ENCODE measurements at places on chromosomes 16 and 17.

- no peak for DNase-seq
Measured at GRCh38 chr16:86392436-86393152, 117.7 kb upstream of the FOXF1 start.

GRCh38 chr17:43720311-43721060 lies 38.1 kb downstream of the SOST start:
- peak; percentile 36 for DNase-seq

DNA sequence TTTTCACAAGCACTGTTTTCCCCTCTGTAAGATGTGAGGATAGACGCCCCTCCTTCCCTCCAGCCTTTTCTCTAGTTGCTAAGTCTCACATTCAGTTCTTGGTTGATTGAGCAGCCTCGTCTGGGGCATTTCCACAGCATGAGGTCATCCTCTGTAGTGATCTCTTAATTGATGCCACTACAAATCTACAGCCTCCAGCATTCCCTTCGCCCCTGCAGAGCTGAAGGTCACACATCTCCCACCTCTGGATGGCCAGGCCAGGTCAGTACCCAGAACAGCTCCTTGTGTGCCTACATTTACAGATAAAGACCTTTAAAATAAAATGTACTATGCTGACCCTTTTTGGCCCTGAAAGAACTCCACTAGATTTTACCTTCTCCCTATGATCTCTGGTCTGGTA lies 32.5 kb upstream of the CDH11 start:
- no peak for DNase-seq

DNA sequence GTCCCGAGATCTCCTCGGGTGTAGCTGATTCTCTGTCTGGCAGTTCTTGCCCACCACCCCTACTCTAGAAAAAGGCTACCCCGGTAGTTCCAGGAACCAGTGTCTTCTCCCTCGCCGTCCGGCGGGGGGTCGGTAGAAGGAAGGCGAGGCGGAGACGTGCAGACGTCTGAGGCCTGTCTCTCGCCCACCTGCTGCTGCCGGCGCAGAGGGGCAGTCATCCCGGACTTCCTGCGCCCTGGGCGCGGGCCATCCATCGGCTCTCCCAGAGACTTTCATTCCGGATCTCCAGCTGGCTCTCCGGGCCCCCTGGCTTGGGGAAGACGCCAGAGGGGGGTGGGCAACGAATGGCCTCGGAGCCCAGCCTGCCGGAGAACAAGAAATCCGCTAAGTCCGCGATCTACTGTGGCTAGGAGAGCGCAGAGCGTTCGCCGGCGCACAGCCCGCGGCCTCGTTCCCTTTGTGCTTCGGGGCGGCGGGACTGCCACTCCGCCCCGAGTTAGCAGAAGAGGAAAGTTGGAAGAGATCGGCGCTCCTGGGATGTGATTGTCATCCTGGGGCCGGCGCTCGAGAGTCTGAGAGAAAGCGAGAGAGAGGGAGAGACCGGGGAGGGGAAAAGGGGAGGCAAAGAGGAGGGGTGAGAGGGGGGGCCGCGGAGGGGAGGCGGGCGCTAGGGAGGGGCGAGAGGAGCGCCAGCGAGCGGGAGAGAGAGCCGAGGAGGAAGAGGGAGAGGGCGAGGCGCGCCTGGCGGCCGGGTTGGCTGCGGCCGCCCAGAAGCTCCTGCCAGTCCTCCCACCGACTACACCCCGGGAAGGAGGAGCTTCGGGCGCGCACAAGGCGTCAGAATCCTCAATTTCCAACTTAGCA lies at the start of gene IRX5:
Gene IRX5, plus strand, starts transcription at position 861 of the 864 bp plus-strand sequence. CDS start 334 bp downstream, outside the sequence.
- DNase-seq, result peak; percentile 69

DNA sequence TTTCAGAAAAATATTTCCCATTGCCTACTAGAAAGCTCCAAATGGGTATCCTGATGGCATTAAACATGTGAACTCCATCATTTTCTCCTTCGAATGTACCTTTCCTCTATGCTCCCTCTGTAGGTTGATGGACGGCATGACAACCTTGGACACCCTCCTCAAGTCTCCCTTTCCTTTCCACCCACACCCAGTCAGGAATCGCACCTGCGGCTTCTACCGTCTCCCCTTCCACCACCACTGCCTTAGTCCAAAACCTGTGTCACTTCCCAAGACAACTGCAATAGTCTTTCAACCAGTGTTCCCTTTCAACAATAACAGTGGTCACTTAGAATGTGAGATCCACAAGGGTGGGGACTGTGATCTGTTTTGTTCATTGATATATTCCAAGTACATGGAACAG lies 233.1 kb upstream of the AXIN2 start:
- DNase-seq, result no peak

DNA sequence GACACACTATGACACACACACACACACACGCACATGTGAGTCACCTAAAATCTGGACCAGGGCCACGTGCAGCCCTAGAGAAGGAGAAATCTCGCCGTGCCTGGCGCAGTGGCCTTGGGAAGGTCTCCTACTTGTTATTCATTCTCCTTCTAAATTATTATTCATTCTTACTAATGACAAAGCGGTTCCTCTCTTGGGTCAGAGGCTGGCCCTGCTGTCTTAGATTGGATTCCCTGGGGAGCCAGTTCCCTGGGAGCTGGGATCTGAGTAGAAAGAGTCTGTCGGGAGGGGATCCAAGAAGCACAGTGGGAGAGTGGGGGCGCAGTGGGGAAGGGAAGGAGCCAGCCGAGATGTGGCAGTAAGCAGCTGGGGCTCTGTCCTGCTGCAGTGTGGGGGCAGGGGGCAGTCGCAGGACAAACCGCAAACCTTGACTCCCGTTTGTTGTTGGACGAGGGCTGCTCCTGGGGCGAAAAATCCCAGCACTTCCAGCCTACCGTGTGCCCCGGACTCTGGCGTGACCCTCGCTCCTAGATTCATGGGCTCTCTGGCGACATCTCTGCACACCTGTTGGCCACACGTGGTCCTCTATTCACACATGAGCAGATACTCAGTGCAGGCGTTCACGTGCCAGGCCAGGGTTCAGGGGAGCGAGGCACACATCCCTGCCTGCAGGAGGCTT lies 18.7 kb upstream of the JPH3 start:
- no peak for DNase-seq

DNA sequence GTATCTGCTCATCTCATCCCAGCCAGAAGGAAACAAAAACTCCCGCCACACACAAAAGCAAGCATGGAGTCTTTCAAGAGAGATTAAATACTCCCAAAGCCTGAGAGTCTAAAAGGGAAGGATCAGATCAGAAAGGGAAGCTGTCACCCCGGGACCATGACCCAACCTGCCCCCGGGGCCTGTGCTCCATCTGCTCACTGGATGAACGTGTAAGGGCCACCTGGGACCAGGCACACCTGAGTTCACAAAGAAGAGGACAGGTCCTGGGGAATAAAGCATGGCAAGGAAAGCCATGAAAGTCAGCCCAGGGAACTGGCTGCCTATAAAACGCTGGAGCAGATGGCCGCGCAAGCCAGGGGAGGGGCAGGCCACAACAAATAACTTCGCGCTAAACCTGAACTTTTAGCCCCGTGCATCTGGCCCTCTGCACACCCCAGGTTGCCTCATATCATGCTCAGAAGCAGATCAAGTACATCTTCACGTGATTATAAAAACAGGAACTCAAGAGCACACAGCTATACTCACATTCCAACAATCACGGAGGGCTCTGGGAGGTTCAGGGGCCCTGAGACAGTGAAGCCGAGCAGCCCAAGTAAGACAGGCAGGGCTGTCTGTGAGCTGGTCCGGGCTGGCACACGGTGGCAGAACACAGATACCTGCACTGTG lies 3.4 kb downstream of the TMEM11 start:
- DNase-seq, result peak; percentile 22

DNA sequence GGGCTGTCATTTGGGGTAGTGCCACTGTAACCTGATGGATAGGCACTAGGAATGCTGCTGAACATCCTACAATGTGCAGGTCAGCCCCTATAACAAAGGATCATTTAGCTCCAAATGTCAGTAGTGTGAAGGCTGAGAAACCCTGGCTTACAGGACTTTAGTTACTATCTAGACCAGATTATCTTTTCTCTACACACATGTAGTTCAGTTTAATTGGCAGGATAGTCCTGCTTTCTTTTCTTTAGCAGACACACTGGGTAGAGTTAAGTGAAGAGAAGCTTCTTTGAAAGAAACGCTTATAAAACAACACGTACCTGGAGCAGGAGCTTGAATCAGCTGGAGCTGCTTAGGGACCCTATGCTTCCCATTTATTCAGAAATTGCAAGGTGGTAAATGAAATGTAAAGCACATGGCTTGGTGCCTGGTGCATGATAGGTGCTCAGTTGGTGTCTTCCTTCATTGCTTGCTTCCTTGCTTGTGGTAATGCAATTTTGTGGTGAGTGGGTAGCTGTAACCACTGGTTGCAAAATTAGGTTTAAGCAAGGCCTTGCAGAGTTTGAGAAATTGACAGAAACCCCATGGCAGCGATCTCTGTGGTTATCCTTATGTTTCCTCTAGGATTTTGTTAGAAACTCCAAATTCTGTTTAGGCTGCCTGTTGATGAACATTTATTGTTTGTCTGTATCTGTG lies 9.4 kb downstream of the METTL9 start:
- DNase-seq, result no peak

DNA sequence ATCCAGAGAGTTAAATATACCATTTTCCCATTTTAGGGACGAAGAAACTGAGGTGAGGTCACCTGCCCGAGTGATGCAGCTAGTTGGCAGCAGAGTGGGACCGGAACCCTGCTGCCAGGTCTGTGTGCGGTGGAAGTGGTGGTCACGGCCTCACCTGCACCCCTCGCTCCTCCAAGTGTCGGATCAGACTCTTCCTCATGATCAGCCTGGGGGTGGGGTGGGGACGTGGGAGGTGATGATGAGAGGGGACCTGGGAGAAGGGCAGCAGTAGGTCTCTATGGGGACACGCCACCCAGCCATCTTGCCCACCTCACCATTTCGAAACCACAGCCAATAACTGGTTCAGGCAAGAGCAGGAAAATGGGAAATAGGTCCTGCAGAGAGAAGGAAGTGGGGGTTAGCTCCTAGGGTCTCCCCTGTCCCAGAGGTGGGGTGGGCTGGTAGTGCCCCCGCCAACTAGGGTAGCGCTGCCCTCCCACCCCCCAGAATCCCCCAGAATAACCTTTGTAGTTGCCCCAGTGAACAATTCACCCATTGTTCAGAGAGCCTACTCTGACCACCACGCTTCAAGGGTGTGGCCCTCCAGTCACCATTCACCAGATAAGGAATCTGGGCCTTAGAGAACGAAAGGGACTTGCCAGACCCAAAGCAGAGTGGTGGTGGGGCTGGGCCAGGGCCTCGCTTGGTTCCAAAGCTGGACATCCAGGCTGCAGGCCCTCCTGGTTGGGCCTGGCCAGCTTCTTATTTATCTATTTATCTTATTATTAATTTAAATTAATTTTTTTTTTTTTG lies 5.1 kb downstream of the GDPD3 start:
- no peak for DNase-seq

GRCh38 chr17:66538776-66539175 lies 236.4 kb downstream of the PRKCA start:
- DNase-seq, result no peak

- no peak for DNase-seq
Measured at GRCh38 chr16:88824256-88825077, 12.7 kb upstream of the APRT start.

- DNase-seq, result no peak
Measured at GRCh38 chr17:64022611-64023063, 2.2 kb upstream of the ICAM2 start.

GRCh38 chr17:13475574-13476223 lies 126.0 kb downstream of the HS3ST3A1 start:
- no peak for DNase-seq

DNA sequence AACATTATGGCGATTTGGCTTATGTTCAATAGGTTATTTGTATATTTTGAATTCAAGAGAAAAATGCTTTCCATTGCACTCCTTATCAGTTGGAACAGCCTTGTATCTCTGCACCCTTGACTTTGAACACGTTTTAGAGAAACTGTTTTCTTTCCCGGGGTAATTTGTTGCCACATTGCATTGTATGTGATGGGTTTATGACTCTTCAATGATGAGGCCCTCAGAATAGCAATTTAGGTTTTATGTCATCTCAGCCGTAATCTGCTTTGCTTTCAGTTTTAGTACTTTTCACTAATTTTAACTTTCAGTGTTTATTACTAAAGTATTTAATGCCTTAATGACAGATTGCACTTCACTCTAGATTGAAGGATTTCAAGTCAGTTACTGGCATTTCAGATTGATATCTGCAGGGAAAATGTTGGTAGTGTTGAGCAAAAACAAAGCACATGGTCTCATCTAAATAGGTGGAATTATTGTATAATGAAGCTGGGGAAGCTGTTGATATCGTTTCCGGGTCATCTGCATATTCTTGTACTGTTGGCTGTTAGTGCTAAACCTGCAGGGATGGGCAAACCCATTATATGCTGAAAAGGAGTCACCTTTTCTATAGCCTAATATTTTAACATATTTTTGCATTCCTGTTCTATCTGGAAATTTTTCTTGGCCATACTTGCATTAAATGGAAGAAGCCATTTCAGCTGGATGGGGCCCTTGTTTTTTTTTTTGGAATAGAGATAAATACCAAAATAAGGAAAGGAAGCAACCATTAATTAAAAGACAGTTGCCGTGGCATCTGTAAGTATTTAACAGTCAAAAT lies 2.0 kb downstream of the LUC7L3 start:
- no peak for DNase-seq

- DNase-seq, result no peak
Measured at GRCh38 chr16:426906-427249, 1.4 kb downstream of the RAB11FIP3 start.

DNA sequence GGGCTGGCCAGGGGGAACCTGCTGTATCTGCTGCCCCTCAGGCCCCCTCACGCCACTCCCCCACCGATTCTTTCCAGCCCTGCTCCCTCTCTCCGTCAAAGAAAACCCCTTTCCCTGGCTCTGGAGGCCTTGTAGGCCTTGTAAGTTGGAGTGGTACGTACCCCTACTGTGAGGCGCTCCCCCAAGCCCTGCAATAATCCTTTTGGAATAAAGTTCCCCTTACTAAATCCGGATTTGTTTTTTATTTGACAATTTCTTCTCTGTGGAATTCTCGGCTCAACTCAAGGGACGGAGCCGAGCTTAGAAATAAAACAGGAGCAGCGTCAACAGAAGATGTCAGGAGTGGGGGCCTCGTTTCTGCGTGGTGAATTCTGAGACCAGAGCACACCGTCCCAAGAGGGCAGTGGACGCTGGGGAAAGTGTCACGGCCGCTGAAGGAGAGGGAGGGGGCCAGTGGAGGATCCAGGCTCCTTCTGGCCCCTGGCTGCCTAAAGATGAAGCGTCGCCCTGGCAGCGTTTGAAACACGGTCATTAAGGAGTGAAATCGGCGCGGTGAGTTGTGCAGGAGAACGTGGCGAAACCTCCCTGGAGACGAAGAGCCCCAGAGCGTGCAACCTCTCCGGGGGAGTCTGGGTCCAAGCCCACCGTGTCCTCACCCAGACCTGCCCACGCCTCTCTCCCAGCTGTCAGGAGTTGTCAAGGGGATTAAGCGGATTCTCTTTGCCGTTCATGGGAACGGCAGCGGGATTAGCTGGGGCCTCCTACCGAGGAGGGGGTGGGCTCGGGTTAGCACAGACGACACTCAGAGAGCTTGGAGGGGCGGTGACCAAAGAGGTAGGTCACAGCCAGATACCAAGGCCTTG lies 47.0 kb downstream of the SLC7A5 start:
- no peak for DNase-seq

DNA sequence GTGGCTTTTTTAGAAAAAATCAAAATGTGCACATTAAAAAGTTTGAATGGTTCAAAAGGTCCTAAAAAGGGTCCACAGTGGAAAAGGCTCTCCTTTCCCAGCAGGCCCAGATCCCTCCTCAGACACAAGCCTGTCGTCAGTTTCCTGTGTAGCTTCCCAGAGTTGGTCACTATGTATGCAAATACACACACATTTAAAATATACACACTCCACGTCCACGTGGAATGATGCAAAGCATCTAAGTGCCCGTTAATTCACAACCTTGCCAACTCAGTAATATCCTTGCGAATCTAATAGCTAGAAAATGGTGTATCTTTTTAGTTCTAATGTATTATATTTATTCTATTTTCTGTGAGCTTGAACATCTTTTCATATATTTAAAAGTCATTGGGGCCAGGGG lies 17.7 kb downstream of the NLRC5 start:
- no peak for DNase-seq
